ENCODE measurements at places on chromosomes 12 and 14.

DNA sequence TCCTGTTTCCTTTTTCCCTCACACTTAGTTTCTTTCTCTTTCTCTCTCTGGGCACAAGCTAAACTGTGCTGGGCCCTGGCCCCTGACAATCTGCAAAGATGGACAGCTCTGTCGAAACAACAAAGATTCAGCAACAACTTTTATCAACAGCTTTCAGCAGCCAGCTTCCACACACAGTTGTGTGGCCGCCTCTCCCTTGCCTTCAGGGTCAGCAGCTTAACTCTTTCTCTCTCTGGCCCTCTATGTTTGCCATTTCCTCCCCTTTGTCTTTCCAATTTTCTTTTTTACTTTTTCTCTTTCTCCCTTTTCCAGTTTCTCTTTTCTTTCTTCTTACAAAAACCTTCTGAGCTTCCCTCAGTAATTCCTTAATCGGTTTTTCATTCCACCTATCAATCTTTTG is 43.3 kb downstream of the IQSEC3 start:
- DNase-seq, result no peak

DNA sequence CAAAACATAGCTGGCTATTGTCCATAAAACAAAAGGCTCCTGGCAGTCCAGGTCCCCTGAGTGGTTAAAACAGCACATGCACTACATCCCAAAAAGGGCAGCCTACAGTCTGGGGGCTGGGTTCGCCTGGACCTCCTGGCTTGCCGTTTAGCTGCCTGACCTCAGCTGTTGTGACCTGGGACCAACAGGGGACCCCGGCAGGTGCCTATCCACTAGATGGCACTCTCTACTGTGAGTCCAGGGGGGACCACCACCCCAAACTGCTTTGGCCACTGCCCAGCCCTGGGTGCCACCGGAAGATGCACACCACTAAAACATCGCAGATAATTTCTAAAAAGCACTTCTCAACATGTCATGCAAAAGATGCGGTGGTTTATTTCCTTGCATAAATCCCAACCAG is 2.9 kb upstream of the RTL1 start:
- no peak for DNase-seq

GRCh38 chr12:114873656-114874055 is 189.7 kb upstream of the TBX3 start:
- DNase-seq, result no peak

- no peak for DNase-seq
These were observed 17.3 kb upstream of the FIGNL2 start for GRCh38 chr12:51865757-51866270.

- DNase-seq, result no peak
These were observed 35.1 kb downstream of the SPX start for GRCh38 chr12:21561158-21561557.

GRCh38 chr12:92769124-92769901 is 66.5 kb downstream of the PLEKHG7 start:
- no peak for DNase-seq

DNA sequence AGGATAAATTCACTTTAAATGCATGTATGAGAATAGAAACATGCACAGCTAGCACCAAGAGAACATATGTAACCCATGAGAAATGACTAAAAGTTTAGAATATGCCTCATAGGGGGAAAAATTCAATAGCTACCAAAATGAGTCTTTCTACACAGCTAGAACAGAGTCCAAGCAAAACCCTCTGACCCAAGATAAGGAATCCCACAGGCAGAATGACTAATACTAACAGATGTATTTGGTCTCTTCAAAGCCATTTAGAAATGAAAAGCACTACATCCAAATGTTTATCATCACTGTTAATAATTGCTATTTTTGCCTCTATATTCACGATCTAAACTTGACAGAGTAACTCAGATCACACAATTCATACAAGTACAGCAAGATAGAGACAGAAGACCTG is 44.0 kb downstream of the KICS2 start:
- no peak for DNase-seq

DNA sequence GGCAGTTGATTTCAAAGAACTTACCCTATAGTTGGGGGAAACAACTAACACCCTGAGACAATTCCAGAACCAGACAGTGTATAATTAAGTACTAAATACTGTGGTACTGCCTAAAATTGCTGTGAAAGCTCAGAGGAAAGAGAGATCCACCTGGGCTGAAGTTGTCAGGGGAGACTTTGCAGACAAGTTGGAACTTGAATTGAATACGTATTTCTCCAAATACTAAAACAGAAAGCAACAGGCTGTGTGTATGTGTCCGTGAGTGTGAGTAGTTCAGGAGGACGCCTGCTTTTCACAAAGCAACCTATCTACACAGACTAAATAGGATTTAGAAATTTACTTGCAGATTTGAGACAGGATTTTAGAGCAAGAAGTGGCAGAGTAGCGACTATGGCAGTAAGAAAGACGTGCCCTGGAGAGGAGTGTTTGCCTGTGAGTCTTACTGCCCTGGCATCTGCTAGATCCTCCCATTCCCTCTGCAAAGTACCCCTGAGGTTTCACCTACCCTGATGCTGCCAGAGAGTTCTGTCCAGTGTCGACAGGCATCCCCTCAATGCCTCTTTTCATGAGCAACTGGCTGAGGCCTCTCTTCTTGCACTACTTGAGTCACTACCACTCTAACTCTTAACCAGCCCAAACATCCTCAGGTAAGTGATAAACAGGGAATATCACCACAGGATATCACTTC is 37.4 kb upstream of the BMP4 start:
- DNase-seq, result no peak

DNA sequence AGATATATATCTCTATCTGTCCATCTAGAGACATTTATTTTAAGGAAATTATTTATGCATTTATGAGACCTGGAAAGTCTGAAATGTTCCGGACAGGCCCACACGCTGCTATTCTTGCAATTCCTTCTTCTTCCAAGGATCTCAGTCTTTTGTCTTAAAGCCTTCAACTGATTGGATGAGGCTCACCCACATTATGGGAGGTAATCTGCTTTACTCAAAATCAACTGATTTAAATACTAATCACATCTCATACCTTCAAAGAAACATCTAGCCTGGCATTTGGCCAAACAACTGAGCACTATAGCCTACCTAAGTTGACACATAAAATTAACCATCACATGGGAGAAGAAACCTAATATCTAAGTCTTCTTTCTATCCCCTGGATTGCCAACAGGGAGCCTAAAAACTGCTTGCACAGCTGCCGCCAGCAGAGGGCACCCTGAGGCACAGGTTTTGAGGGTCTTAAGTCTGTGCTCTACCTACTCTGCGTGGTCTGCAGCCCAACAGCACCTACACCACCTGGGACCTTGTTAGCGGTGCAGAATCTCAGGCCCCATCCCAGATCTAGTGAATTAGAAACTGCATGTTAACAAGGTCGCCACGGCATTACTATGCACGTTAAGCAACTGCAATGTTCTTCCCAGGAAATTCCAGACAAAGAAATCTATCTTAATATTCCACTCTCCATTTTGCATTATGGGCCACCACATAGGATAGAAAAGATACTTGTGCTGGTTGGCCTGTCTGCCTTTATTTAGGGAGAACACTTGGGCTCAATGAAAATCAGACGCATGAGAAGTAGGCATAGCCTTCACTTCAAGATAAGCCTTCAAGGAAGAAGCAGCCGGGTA is 249.7 kb downstream of the FOXG1 start:
- DNase-seq, result no peak

DNA sequence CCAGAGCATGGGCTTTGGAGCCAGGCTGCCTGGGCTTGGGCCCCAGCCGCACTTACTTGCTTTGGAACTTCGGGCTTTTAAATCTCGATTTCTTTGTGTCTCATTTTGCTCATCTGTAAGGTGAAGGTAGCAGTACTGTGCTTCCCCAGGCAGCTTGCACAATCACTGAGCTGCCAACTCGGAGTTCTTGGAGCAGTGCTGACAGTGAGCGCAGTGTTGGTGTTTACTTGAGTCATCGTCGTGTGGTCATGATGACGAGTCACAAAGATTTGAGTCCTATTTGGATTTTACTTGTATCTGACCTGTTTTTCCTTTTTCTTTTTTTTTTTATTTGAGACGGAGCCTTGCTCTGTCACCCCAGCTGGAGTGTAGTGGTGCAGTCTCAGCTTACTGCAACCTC is 31.3 kb upstream of the ATF1 start:
- DNase-seq, result no peak

- DNase-seq, result no peak
These were observed 31.4 kb downstream of the EVL start for GRCh38 chr14:100096656-100097055.

DNA sequence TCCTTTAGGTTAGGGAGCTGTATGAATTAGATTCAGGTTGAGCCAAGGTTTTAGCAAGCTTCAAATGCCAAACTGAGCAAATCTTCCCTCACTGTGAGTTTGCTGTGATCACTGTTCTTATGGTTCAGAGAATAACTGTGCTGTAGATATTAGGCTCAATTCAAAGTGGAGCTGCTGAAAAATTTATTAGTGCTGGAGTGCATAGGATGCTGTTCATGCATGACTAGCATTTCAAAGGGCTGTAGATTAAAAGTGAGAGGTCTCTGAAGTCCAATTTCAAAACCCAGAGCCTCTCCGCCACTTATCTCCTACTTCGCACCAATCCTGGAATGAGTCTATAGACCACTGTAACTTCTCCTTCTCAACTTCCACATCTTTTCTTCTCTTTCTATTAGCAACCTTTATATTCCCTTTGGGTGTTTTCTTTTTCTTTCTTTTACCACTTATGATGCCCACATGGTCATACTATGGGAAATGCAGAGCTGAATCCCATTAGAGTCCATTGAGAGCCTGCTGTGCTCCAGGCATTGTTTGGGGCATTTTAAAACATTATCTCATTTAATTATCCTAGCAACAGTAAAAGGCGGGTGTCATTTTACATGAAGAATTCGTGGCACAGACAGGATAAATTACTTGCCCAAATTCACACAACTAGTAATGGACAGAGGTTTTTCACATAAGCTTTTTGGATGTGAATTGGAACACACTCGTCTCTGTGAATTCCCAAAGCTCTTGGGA is 77.5 kb upstream of the EEA1 start:
- DNase-seq, result no peak

DNA sequence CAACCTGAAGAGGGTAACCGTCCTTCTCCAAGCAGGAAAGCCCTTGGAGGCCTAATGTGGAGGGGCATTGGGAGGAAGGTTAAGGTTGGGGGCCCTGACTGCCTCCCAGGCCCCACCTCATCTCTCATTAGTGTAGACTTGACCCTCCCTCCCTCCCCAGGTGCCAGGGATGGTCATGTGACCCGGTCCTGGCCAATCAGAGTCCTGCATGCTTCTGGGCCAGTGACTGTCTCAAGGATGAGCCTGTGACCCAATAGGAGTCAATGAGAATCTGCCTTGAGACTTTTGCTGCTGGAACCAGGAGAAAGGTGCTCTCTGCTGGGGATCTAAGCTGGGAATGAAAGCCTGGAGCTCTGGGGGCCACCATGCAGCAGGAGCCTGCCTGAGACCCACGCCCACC is 70.8 kb downstream of the NCOR2 start:
- no peak for DNase-seq

DNA sequence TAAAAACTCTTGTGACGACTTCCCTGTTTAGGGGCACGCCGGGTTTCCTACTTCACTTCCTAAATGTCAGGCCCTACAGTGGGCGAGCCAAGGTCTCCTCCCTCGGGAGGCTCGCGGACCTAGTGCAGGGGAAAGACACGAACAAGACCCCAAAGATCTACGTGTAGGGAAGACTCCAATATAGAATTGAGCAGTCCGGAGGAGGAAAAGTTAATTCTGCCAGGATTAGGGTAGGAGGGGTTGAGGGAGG is 564 bp downstream of the ATXN3 start:
- no peak for DNase-seq

DNA sequence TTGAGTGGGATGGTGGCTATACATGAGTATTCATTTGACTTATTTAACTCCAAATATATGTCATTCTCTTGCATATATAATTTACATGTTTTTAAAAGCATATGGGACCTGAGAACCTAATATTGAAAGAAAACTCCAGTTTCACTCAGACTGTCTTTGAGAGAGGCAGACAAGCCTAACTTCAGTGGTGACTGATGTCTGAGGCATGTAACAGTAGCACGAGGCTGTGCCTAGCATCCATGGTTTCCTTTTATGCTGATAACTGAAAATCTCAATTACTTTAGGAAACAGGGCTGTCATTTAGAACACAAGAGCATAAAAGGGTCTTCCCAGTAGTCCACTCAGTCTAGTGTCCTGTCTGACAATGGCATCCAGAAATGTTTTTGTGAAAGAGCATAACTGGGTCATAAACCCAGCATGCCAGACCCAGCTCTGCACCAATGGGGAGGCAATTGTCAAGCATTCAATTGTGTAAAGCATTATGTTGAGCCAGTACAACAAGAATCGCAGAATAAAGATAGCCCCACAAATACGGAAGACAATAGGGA is 24.3 kb downstream of the MAPK1IP1L start:
- no peak for DNase-seq

DNA sequence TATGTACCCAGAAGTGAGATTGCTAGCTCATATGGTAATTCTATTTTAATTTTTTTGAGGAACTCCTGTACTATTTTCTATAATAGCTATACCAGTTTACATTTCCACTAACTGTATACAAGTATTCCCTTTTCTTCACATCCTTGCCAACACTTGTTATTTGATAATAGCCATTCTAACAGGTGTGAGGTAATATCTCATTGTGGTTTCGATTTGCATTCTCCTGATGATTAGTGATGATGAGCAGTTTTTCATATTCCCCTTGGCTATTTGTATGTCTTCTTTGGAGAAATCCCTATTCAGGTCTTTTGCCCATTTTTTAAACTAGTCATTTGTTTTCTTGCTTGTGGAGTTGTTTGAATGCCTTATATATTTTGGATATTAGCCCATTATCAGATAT is 121.3 kb downstream of the BBS10 start:
- no peak for DNase-seq

GRCh38 chr14:22084393-22085281 is 411.0 kb upstream of the OR4E1 start:
- DNase-seq, result no peak

DNA sequence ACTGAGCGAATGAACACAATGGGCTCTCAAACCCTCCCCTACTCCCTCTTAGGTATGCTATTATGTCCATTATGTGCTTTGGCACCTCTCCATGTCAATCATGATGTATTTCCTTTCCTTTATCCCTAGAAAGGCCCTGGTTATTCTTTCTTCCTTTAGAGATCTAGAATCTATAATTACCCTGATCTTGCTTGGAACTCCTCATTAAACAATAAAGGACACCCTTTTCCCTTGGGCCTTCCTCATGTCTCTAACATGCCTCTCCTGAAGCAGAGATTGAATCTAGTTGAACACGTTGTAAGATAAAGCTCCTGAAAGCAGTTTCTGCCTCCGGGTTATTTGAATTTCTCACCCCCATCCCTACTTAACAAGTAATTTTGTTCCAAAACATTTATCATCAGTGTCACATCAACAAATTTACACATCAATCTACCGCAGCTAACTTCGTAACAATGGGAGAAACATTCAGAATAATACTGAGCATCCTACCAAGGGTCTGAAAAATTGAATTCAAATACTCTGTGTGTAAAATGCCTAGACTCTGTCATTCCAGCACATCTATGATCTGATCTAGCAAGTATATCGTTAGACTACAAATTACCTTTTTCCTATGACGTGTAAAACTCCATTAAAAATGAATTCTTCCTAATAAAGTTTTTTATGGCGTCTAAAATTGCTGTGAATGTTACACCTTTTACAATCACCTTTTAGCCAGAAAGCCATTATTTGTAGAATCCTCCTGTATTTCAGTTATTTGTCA is 5.4 kb downstream of the USP44 start:
- DNase-seq, result no peak

GRCh38 chr14:64628940-64629408 is 75.2 kb upstream of the PLEKHG3 start:
- no peak for DNase-seq

- no peak for DNase-seq
These were observed 125.7 kb upstream of the MYF6 start for GRCh38 chr12:80581783-80582182.
